ENCODE measurements at places on chromosomes 13 and 19.
A peak's percentile ranks its signal among the peaks of the same experiment; 100 is the strongest.

- no peak overlapping the region for H3K4me3 ChIP-seq
- DNase-seq, result no peak
- H3K36me3 ChIP-seq, result peaks cover 10% of the 10 kb centered on the region
- peaks cover 8% of the 10 kb centered on the region for H3K4me1 ChIP-seq
These were observed 7.8 kb downstream of the PGPEP1 start for GRCh38 chr19:18348171-18348570.

- no peaks in the 10 kb centered on the region for H3K4me1 ChIP-seq
- no peak overlapping the region for H3K27ac ChIP-seq
- H3K36me3 ChIP-seq, result no peaks in the 10 kb centered on the region
These were observed 223.6 kb downstream of the DACH1 start for GRCh38 chr13:71643448-71643860.

DNA sequence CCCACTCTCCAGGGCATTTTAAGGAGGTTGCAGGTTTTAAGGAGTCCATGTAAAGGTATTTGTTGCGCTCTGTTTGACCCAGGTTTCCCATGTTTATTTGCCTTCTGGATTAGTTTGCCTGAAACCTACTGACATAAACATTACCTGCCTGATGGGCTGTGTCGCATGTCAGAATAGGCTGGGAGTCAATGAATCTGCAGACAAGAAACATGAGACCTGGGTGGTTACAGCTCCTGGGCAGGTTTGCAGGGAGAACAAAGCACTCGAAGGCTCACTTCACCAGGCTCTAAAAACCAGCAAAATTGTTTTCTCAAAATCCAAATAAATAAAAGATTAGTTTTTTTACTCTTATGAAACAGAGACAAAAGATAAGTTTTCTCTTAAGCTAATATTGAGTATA lies 114.4 kb upstream of the SERTM1 start:
- no peak overlapping the region for H3K27ac ChIP-seq
- no peaks in the 10 kb centered on the region for H3K36me3 ChIP-seq
- H3K27me3 ChIP-seq, result no peaks in the 10 kb centered on the region
- no peak for DNase-seq
- no peak overlapping the region for H3K4me3 ChIP-seq

- no peak for DNase-seq
- H3K27ac ChIP-seq, result no peak overlapping the region
- peaks cover 7% of the 10 kb centered on the region for H3K36me3 ChIP-seq
- no peaks in the 10 kb centered on the region for H3K4me1 ChIP-seq
- H3K4me3 ChIP-seq, result no peak overlapping the region
- no peaks in the 10 kb centered on the region for H3K27me3 ChIP-seq
These were observed 59.2 kb downstream of the SIPA1L3 start for GRCh38 chr19:37966211-37966661.

DNA sequence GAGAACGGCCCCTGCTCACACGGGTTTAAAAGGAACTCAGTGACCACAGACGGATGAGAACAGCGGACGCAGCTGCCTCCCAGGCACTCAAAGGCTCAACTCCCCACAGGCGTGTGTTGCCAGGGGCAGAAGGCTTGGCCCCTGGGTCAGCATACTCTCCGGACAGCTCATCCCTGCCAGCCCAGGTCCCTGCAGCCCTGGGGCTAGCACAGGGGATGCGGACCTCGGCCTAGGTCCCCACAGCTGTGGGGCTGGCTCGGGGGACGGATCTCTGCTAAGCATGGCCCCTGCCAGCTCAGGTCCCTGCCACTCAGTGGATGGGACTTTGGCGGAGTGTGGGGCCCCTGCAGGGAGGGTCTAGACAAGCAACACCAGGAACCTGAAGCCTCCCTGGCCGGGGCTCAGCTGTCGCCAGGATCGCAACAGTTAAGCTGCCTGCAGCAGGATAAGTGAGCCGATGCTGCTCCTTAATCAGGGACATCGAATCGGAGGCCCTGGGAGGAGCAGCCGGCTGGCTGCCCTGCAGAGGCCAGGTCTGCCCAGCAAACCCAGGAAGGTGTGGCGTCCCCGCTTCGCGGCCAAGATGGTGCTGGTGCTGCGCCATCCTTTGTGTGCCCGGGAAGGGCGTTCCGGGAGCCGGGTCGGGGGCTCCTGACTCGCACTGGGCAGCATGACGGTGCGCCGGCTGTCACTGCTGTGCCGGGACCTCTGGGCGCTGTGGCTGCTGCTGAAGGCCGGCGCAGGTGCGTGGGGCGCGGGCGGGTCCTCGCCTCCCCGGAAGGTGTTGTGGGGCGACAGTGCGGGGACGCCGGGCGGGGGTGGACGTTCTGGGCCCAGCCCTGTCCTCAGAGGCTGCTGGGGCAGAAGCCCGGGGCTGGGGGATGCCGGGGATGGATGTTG lies 32.5 kb downstream of the MCF2L start:
- DNase-seq, result no peak
- no peak overlapping the region for H3K27ac ChIP-seq
- H3K27me3 ChIP-seq, result no peaks in the 10 kb centered on the region
- no peak overlapping the region for H3K4me3 ChIP-seq

DNA sequence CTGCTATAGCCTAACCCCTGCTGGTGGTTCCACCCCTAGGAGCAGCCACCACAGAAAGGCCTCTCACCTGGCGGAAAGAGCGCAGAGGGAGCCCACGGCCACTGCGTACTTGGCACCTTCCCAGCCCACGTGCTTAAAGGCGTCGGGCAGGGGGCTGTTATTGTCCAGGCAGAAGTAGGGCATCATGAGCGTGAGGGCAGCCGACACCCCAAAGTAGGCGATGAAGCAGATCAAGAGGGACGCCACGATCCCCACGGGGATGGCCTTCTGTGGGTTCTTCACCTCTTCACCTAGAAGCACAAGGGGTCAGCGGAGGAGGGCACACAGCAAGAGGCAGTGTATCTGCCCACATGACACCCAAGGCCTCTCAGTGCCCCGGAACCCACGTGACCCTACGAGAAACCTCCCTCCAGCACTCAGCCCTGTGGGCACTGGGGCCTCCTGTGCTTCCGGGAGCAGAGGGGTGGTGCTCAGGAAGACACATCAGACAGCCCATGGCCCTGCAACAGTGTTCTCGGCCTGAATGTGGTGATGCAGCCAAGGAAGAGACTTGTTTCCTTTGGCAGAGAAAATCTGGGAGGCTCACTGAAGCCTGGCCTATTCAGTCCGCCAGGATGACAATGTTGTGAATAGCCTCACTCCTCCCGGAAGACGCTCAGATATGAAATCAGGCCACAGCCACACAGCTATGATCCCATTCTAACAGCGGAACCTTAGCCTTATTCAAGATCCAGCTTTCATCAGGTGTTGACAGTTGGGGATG lies 72.1 kb downstream of the SLC7A1 start:
- peaks cover 31% of the 10 kb centered on the region for H3K36me3 ChIP-seq
- no peak overlapping the region for H3K27ac ChIP-seq
- DNase-seq, result no peak
- H3K4me3 ChIP-seq, result no peak overlapping the region
- H3K27me3 ChIP-seq, result no peaks in the 10 kb centered on the region
- H3K4me1 ChIP-seq, result no peaks in the 10 kb centered on the region

- no peak overlapping the region for H3K27ac ChIP-seq
- peak; percentile 63 for DNase-seq
- H3K36me3 ChIP-seq, result peaks cover 7% of the 10 kb centered on the region
- H3K27me3 ChIP-seq, result no peaks in the 10 kb centered on the region
- peaks cover 8% of the 10 kb centered on the region for H3K4me1 ChIP-seq
- H3K4me3 ChIP-seq, result peak overlapping the region; percentile 58
These were observed 2.7 kb downstream of the WDR88 start for GRCh38 chr19:33134571-33135041.

DNA sequence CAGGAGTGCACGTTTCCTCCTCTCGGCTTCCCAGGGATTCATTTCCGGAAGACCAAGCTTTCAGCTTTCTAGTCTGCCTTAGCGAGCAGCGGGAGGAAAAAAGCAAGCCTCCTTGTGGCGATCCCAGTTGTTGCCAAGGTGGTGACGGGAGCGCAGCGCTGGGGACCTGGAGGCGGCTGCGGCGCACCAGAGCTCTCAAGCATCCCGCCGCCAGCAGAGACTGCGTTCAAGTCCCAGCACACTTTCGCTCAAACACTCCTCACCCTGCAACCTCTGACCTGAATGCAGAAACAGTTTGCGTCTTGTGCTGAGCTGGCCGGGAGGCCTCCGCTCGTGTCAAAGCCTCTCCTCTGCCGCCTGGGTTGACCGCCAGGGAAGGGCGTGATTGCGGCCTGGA lies 4.9 kb downstream of the GSX1 start:
- no peaks in the 10 kb centered on the region for H3K36me3 ChIP-seq
- H3K4me1 ChIP-seq, result peaks cover 3% of the 10 kb centered on the region
- no peak for DNase-seq
- no peak overlapping the region for H3K4me3 ChIP-seq
- peaks cover 83% of the 10 kb centered on the region for H3K27me3 ChIP-seq
- no peak overlapping the region for H3K27ac ChIP-seq

- no peaks in the 10 kb centered on the region for H3K36me3 ChIP-seq
- peaks cover 2% of the 10 kb centered on the region for H3K4me1 ChIP-seq
- no peak for DNase-seq
- peaks cover 46% of the 10 kb centered on the region for H3K27me3 ChIP-seq
These were observed 11.5 kb downstream of the TM6SF2 start for GRCh38 chr19:19261350-19262189.

DNA sequence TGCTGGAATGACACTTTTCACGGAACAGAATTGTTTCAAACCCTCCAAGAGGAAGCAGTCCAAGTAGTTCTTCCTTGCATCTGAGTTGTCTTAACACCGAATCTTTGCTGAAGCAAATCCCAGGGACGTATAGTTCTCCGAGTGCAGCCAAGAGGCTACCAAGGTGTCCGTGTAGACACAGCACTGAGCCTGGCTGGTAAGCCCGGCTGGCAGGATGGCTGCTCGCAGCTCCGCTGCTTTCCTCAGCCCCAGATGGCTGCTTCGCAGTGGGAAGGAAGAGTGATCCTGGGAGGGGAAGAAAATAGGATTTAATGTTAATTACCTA lies 105.0 kb downstream of the SLC7A1 start:
- no peaks in the 10 kb centered on the region for H3K36me3 ChIP-seq
- peaks cover 6% of the 10 kb centered on the region for H3K27me3 ChIP-seq
- no peak for DNase-seq
- no peak overlapping the region for H3K27ac ChIP-seq
- no peak overlapping the region for H3K4me3 ChIP-seq

DNA sequence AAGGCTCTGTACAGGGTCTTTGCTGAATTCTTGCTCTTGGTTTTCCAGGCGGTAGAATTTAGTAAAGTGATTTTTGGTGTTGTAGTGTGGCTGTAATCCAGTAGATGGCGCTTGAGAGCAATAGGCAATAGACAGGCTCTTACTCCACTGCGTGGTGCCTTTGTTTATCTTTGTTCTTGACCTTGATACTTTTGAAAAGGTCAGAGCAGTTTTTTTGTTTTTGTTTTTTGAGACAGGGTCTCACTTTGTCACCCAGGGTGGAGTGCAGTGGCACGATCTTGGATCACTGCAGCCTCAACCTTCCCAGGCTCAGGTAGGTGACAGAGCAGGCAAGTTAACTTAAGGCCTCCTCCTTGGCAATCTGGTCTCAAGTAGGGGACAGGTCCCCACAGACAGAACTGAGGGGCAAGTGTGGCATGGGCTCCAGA lies 12.2 kb upstream of the LILRA5 start:
- H3K4me3 ChIP-seq, result no peak overlapping the region
- H3K27me3 ChIP-seq, result peaks cover 20% of the 10 kb centered on the region
- H3K36me3 ChIP-seq, result no peaks in the 10 kb centered on the region
- H3K4me1 ChIP-seq, result peaks cover 14% of the 10 kb centered on the region
- H3K27ac ChIP-seq, result no peak overlapping the region
- DNase-seq, result peak; percentile 66
